Right hindlimb (tissue), 1 donor: ENCODE measurements at places on chromosomes 12 and 14.
A peak's percentile ranks its signal among the peaks of the same experiment; 100 is the strongest.

GRCh38 chr12:56724972-56725722 is at the start of gene NACA:
Gene NACA, minus strand, starts transcription at chr12:56725299. Its CDS starts 778 bp downstream, at chr12:56724521.
- DNase-seq: peak; percentile 99

GRCh38 chr14:99380402-99380801 is 100.3 kb downstream of the SETD3 start:
- no peak for DNase-seq

DNA sequence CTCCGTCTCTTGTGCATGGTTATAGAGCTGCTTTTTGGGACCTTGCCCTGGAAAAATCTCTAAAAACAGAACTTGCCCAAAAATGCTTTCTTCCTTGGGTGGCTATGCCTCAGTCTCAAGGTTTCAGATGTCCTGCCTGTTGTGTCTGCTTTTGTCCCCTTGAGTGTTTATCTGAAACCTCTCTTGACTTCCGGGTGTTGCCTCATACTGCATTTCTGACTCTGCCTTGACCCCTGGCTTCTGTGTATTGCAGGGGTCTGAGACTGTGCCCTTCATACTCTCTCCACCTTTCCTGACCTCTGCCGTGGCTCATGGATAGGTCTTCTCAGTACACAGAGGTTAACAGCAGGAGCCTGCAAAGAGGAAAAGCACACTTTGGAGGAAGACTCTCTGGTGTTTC is 124.8 kb upstream of the NTF3 start:
- no peak for DNase-seq

GRCh38 chr12:45257185-45257930 is 41.5 kb downstream of the ANO6 start:
- DNase-seq: no peak

DNA sequence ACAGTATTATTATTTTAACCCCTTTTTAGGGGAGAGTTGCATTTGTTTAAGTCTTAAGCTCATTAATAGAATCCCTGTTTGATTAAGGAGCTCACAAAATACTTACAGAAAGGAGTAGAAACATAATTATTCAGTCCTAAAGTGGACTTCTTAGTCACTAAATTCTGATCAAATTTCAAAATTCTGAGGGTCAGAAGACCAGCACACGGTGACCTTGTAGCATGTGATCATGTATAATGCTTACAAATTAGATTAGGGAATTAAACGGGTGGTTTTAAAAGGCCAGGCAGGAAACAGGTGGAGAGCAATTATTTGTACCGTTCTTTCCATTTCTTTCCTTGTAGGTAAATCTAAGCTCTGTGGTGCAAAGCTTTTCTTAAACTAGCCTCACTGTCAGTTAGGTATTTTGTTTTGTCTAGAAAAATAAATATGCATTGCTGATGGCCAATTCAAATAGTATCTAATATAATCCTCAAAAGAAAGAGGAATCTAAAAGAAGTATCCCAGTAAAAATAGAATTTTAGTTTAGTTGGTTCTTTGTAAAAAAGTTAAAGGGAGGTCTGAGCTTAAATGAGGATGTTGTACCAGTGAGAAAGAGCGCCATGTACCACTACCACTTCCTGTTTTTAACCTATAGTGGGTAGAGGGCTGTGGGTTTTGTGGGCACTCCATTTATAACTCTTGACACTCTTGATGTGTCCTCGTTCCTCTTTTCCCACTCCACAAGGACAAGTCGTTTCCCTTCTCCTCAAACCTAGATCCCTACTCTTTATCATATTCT is 51.1 kb downstream of the SLC38A1 start:
- no peak for DNase-seq

DNA sequence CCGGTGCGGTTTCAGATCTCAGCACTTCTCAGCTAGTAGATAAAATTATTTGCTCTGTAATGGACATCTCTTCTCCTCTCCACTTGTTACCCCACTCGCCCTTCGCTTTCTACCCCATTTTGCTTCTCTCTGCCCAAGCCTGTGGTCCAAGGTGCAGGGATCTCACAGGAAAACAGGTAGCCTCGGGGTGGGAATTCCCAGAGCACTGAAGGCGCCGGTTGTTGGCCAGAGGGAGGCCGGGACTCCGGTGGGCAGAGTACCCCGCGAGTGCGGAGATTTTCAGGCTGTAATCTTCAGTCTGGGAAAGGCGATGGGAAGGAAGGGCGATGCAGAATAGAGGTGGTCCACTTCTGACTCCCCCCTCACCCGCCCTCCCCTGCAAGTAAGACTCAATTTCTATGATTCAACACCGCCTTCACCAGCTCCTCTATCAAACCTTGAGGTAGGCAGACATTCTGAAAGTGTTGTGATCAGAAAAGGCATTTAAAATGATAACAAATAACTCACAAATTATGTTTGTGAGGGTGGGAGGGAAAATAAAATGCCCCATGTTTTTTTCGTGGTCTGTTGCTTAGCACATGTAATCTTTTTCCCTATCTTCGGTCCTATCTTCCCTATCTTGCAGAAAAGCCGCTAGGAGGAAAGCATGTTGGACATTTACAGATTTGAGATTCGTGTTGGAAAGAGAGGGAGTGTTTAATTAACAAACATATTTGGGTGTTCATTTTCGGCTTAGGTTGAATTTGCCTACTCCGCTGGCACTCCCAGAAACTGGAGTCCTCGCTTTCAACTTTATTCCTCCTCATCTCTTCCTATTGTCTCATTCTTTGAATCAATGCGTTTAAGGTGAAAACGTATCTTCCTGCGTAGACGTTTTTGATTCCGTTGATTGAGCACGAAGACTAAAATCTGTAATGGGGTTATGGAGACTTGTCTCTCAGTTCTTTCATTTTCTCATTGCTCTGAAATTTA is 8.5 kb downstream of the FOXG1 start:
- DNase-seq: no peak

- peak; percentile 41 for DNase-seq
Observed at GRCh38 chr14:35403114-35403602, 1.4 kb downstream of the NFKBIA start.

GRCh38 chr14:106395456-106396050 is 869.2 kb downstream of the TMEM121 start:
- no peak for DNase-seq

DNA sequence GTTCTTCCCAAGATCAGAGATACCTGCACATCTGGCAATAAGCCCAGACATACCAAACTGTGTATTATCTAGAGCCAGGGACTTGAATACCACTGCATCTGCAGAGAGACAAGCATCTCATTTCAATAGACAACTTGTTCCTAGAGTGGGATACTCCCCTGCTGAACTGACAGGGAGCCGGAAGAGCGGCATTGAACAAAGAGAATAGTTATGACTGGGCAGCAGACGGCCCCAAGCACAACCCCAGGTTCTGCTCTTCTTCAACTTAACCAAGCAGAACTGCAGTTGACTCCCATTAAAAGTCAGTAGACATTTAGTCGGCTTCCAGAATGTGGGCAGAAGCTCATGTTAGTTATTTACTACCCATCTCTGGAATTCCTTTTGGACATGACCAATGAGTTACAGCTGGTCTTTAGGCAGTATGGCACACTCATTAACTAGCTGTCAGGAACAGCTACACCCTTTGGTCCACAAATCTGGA is 112.9 kb downstream of the HMGA2 start:
- no peak for DNase-seq

- DNase-seq: no peak
Observed at GRCh38 chr12:112122823-112123690, 2.3 kb upstream of the TRAFD1 start.

GRCh38 chr12:115322275-115322674 is 638.3 kb upstream of the TBX3 start:
- no peak for DNase-seq

DNA sequence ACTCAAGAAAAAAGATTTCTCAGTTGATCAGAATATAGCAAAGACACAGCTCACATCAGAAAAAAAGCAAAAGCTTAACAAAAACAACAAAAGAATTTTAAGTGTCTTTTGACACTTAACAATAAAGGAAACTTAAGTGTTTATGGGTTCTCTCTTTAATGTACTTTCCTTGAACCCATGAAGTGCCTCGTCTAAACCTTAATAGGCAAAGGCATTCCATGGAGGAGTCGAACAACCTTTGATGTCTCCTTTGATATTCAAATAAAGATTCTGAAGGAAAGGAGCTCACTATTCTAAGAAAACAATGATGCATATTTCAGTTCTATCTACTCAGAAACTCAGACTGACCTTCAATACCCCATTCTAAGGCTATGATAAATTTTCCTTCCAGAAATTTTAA is 116.7 kb downstream of the TMTC1 start:
- DNase-seq: no peak

- no peak for DNase-seq
Observed at GRCh38 chr12:111122458-111122878, 202.1 kb upstream of the MYL2 start.

GRCh38 chr12:49189731-49190716 is 1.1 kb upstream of the TUBA1A start:
- DNase-seq: no peak

GRCh38 chr12:118982302-118982701 is 961 bp downstream of the SRRM4 start:
- no peak for DNase-seq

GRCh38 chr12:80282761-80283160 is 161.3 kb upstream of the PTPRQ start:
- no peak for DNase-seq

GRCh38 chr14:97802430-97803373 is 1005.5 kb downstream of the VRK1 start:
- no peak for DNase-seq

DNA sequence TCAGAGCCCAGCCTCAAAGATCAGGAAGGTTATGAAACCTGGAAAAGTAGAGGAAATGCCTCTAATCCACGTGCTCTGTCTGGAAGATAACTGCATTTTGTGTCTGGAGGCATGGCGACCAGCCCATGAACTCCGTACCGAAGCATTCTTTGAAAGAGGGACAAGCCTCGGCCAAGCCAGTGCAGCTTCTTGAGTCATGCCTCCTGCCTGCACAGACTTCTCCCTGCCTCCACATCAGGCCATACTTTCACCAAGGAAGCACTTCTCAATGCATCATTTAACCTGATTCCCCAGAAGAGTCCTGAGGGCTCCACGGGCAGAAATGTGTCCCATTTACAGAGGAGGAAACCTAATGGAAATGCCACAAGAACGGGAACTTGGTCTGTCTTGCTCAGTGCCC is 3.4 kb downstream of the ACTN1 start:
- no peak for DNase-seq

DNA sequence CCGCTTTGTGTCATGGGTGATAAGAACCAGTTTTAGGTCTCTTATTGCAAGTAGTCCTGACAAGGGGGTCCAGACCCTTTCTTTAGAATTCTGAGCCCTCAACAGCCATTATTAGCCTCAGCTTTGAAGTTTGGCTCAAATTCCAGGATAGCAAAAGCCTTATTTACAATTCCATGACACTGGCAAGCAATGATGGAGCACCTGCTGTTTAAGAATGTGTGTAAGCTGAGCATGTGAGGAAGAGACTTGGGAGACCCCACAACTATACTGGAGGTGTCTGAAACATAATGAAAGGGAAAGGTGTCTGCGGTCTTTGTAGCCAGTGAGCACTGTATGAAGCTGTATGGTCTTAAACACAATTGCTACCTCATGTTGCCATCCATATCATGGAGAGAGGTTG is 119.8 kb downstream of the TBX5 start:
- no peak for DNase-seq

DNA sequence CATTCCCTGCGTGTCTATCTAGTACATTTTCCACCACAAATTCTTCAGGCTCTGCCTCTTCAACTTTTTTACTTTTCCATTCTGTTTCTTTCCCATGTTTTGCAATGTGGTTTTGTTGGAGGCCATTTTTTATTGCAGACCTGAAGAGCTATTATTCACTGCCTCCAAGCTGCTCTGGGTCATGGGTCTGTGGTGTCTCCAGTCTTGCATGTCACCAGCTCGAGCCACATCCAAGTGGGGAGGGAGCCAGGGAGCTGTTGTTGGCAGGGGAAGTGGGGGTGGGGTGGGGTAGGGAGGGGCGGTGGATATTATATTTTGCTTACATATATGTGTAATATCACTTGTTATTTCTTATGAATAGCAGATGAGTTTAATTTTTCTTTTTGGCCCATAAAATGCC is 69.1 kb downstream of the VEZT start:
- DNase-seq: no peak

DNA sequence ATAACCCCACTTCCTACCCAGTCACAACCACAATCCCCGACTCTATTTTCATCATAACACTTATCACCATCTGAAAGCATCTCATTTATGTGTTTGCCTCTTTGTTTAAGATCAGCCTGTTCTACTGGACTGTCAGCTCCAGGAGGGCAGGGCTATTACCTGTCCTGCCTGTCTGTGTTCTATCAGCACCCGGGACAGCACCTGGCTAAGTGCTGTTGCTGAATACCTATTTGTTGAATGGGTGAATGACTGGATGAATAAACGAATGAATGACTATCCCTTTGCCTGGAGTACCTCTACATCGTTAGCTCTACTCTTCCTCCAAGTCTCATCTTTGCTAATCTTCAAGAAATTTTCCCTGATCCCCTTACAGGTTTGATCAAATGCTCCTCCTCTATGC is 69.0 kb downstream of the WSCD2 start:
- no peak for DNase-seq

DNA sequence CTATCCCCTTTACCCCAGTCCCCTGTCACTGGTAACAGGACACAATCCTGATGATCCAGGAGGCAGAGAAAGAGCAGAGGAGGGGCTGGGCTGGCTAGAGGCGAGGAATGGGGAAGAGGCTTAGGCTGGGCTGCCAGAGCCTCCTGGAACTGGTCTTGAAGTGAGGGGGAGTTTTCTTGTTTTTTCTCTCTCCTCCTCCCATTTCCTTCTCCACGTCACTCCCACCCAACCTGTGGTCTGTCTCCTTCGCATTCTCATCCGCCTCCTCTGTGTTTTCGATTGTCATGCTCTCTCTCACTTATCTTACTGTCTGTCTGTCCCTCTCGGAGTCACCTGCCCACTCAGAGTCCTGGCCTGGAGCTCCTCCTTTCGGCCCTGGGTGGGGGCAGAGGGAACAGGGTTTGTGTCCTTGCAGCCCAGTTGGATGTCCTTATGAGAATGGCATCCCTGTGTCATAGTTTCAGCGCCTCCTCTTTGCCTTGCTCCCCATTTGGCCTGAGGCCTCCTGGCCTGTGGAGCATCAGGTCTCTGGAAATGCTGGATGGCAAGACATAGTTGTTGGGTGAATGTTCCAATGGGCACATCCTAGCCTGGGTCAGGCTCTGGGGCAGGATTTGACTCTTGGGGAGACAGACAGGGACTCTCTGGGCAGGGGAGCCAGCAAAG is 3.4 kb upstream of the KRT80 start:
- DNase-seq: no peak

- no peak for DNase-seq
Observed at GRCh38 chr14:64729386-64730060, 25.3 kb downstream of the PLEKHG3 start.

DNA sequence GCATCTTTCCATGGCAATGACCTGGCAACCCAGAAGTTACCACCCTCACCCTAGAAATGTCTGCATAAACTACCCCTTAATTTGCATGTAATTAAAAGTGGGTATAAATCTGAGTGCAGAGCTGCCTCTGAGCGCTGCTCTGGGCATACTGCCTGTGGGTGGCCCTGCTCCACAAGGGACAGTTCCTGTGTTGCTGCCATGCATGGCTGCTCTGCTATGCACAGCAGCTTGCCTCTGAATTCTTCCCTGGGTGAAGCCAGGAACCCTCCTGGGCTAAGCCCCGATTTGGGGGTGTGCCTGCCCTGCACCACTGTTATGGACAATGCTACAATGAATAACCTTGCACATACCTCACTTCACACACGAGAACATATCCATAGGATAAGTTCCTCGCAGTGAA is 35.7 kb upstream of the GPR132 start:
- DNase-seq: no peak

- peak; percentile 82 for DNase-seq
Observed at GRCh38 chr14:103103461-103104388, 9.2 kb downstream of the EXOC3L4 start.

GRCh38 chr14:95274874-95275273 is 44.8 kb downstream of the CLMN start:
- DNase-seq: no peak
